ENCODE measurements at places on chromosomes 1 and 21.

DNA sequence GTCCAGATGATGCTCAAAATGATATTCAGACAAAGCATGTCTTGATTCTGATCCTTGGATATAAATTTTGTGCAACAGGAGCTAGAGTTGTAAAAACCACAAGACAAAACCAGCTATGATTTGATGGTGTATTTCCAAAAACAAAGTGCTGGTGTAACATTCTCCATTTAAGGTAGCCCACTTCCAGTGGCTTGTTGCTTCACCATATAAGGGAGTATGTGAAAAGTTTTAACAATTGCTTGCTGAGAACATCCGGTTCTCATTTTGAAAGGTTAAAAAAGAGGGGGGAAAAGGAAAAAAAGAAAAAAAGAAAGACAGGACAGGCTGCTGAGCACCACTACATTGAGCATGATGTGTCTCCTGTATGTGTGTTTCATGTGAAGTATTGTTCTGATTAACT, 123.6 kb downstream of the MACF1 start:
- DNase-seq, result no peak

DNA sequence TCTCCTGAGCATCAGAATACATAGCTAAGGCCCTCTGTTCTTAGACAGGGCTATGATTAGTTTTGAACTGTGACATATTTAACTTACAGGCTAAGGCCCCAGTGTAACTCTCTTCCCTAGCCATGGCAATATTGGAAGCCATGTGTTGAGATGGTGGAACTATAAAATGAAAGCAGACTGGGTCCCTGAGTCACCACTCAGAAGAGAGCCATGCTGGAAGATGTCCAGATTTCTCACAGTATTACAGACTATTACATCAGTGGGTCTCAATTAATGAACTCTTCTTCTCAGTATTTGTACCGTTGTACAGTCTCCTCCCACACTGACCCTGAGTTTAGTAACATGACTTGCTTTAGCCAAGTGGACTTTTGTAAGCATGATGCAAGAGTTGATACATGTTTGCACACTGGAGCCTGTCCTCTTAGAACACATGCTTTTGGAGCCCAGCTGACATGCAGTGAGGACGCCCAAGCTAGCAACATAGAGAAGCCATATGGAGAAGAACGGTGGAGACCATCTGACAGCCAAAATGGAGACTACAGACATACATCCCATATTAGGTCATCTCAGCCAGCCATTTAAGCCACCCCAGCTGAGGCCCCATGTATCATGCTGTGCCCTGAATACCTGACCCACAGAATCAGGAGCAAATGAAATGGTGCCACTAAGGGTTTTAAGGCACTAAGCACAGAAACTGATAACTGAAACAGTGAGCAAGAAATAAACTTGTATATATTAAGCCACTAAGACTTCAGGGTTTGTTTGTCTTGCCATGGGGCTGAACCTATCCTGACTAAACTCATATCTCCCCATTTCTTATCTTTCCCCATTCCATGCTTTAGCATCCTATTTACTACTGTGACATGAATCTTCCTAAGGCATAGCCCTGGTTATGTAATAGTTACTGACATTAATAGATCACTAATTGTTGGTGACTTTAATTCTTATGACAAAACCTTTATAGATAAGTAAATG, 24.4 kb downstream of the TBX15 start:
- peak; percentile 20 for DNase-seq

GRCh38 chr1:246661451-246661850, 62.8 kb upstream of the SCCPDH start:
- no peak for DNase-seq

- DNase-seq, result peak; percentile 51
Observed at GRCh38 chr1:38071312-38072256, 25.0 kb upstream of the POU3F1 start.

Measured in lung (tissue), 17 donors.